NCI-H345 (cell line): ENCODE measurements at places on chromosomes 6 and 20.
A peak's percentile ranks its signal among the peaks of the same experiment; 100 is the strongest.

DNA sequence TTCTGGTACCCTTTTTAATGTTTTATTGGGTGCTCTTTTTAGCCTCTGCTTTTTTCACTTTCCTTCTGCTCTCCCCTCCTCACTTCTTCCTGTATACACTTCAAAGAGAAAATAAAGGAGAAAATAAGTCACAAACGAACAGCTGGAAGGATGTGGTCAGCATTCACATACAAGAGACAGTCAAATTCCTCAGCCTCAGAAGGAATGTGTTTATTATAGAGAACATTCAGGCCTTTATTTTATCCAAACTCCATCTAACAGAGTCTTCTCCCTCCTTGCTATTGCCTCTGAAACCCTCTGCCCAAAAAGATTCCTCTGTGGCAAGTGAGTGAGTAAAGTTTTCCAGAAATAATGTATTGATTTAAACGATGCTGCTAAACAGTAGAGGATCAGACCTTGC is 490.4 kb downstream of the FRK start:
- no peak for DNase-seq

GRCh38 chr6:170289951-170290295 is 955 bp downstream of the DLL1 start:
- no peak for DNase-seq

DNA sequence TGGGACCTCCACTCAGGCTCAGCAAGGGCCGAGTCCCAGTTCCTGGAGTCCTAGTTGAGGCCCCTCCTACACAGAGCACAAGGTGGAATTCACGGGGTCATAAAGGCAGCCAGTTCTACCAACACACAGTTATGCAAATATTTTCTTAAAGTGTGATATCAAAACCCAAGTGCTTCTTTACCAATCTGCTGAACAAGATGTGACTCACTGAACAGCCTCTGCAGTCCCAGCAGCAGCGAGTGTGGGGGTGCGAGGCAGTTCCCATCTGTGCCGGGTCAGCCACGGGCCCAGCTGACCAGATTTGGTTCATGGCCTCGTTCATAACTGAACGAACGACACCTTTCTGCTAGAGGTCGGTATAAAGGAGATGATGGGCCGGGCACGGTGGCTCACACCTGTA is 4.5 kb upstream of the TCEA2 start:
- no peak for DNase-seq

DNA sequence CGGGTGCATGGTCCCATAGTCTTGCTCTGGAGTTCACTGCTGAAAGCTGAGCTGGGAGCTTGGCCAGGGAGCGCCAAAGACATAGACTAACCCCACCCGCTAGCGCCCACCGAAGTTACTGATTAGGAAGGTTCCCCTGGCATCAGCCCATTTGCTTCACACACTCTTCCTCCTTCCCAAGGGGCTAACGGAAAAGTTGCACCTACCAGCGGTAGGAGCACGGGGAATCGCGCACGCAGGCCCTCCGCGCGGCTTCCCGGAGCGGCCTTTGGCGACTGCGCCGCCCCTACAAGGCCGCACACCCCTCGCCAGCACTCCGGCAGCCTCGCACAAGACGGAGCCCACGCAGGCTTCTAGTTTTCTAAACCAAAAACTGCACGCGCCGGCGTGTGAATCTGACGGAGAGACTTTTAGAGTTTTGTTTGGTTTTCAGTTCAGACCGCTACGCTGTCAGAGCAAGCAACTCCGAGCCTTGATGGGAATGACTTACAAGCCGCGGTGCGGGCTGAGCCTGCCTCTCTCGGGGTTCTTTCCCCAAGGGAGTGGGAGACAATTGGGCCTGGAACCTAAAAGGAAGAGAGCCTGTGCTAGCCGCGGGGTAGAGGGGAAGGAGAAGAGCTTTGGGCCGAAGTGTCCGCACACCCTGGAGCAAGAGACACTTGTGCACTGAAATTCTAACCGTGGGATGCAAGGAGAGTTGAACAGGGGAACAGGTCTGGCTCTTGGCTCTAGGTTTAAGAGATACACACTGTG is 891 bp upstream of the POU3F2 start:
- DNase-seq = peak; percentile 73

DNA sequence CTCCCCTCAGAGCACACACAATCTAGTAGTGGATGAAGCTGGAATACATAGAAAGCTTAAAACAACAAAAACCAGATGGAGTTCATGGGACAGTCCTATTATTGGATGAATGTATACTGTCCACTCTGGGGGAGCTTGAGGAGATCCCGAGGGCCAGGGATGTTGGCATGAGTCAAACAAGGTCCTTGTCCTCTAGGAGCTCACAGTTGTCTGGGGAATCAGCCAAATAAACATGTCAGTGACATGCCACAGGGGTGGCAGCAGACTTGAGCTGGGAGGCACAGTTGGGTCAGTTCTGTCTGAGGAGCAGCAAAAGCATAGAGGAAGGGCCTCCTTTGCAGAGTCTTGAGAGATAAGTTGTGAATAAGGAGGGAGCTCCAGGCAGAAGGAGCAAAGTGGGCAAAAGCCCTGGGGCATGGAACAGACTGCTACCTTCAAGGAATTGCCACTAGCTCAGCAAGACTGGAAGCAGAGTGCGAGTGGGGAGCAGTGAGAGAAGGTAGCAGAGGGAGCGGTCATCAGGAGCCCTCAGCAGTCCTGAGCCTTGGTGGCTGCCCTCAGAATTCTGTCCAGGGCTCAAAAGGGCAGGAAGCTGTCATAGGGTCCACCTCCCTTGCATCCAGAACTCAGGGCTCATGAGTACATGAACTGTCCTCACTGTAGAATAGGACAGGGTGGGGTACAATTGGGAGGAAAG is 22.1 kb downstream of the L3MBTL1 start:
- DNase-seq = no peak

- DNase-seq = no peak
These were observed 31.5 kb upstream of the IRAK1BP1 start for GRCh38 chr6:78835817-78836216.

DNA sequence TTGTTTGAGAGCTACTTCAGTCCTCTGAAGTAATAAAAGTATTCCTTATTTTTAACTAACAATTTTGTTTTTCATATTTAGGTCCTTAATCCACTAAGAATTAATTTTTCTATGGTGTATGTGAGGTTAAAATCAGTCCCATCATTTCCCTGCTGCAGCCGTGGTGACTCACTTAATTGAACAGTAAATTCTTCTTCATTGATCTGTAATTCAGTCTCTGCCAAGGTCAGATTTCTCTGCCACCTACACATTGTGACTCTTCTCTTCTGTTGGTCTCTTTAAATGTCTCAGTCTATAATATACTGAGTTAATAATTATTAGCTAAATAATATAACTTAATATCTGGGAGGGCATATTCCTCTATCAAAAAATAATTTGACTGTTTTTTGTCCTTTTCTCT is 262.3 kb downstream of the UTRN start:
- no peak for DNase-seq
